ENCODE measurements at places on chromosomes 3 and 15. TPM values are rescaled to one million over a fixed set of nuclear protein-coding genes. Genes with fewer than 3 reads are reported as not detected.

DNA sequence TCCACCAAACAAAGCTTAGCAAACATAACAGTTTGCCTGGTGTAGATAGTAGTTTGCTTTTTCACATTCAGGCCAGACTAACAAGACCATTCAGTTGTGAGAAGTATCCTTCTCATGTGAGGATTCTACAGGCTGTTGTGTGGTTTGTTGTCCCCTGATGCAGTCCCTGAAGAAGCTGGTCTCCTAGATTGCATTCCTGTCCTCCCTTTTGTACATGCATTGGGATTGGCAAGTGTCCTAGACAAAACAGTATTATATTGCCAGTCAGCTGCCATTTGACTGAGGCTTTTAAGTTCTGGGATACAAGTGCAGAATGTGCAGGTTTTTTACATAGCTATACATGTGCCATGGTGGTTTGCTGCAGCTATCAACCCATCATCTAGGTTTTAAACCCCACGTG lies 362.0 kb upstream of the IL12A start:
- no peak overlapping the region for H3K4me3 ChIP-seq
- no peaks in the 10 kb centered on the region for H3K27me3 ChIP-seq
- peaks cover 5% of the 10 kb centered on the region for H3K4me1 ChIP-seq
- no peak overlapping the region for H3K27ac ChIP-seq

Gene MTHFS
- 36.9 TPM for total RNA-seq

GRCh38 chr15:98787194-98787593 lies 138.9 kb downstream of the IGF1R start:
- H3K4me3 ChIP-seq = no peak overlapping the region
- no peaks in the 10 kb centered on the region for H3K36me3 ChIP-seq
- DNase-seq = no peak

- no peaks in the 10 kb centered on the region for H3K36me3 ChIP-seq
- no peak for DNase-seq
- H3K4me3 ChIP-seq = no peak overlapping the region
- no peak overlapping the region for H3K27ac ChIP-seq
Observed at GRCh38 chr3:161051856-161052255, 53.3 kb downstream of the B3GALNT1 start.

- no peak overlapping the region for H3K27ac ChIP-seq
- no peaks in the 10 kb centered on the region for H3K27me3 ChIP-seq
- H3K4me3 ChIP-seq = no peak overlapping the region
Observed at GRCh38 chr3:194223951-194224350, 88.0 kb downstream of the HES1 start.

- no peaks in the 10 kb centered on the region for H3K27me3 ChIP-seq
- no peak overlapping the region for H3K4me3 ChIP-seq
- H3K36me3 ChIP-seq = peaks cover 3% of the 10 kb centered on the region
- no peak overlapping the region for H3K27ac ChIP-seq
- H3K4me1 ChIP-seq = no peaks in the 10 kb centered on the region
Observed at GRCh38 chr15:98085003-98085639, 124.6 kb downstream of the ARRDC4 start.

Gene LDHAL6B
- total RNA-seq = not detected

DNA sequence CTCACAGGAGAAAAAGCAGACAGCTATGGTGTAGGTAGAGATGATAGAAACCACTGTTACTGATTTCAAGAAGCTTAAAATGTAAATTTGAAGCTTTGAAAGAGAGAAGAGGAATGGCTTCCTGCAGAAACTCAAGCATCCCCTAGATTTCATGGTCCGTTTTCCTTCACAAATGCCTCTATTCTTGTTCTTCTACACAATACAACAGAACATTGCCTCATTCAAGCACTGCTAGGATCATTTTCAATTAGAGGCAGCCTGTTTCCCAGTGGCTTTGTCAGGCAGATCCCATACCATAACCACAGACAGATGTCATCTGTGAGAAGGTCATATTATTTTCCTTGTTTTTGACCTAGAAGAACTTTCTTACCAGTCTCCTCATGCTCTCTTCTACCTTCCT lies 77.9 kb upstream of the SPRED1 start:
- DNase-seq = no peak
- no peak overlapping the region for H3K4me3 ChIP-seq
- no peaks in the 10 kb centered on the region for H3K36me3 ChIP-seq
- no peaks in the 10 kb centered on the region for H3K27me3 ChIP-seq

DNA sequence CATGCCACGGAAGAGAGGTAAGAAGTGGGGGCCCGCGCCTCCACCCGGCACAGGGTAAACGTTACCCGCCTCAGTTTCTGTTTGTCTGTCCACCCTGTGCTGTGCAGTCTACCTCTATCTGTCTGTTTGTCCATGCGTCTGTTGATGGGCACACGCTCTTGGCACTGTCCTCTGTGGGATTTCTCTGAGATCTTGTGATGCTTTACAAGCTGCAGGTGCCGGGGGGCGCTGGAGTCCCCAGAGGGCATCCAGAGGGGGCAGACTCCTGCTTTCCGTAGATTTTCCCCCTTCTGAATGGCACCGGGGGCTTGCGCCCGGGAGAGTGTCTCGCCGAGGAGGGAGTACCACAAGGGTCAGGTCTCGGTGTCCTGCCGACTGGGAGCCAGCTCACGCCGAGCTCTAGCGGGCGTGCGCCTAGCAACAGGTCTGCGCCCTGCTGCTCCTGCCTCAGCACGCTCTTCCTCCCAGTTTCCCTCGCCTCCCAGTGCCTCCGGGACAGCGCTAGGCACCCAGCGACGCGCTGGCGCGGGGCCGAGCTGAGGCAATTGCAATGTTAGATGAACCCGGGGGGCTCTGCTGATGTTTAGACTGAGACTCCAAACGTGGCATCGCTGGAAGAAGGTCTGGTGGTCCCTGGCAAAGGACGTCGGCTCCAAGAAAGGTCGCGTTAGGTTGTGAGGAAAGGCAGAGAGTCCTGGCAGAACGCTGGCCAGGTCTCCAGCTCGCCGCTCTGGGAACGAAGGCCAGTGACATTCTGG lies 667 bp downstream of the CEMIP start:
- H3K4me3 ChIP-seq = peak overlapping the region; percentile 62
- no peaks in the 10 kb centered on the region for H3K4me1 ChIP-seq
- peaks cover 8% of the 10 kb centered on the region for H3K27me3 ChIP-seq
- DNase-seq = peak; percentile 54
- H3K27ac ChIP-seq = no peak overlapping the region

- H3K36me3 ChIP-seq = no peaks in the 10 kb centered on the region
- H3K27me3 ChIP-seq = no peaks in the 10 kb centered on the region
- H3K4me3 ChIP-seq = no peak overlapping the region
- no peak overlapping the region for H3K27ac ChIP-seq
Observed at GRCh38 chr3:100864471-100865250, 128.6 kb downstream of the ABI3BP start.

Gene STXBP5L
- total RNA-seq = 4.7 TPM

GRCh38 chr3:180646187-180646790 lies 33.0 kb downstream of the CCDC39 start:
- H3K36me3 ChIP-seq = no peaks in the 10 kb centered on the region
- no peaks in the 10 kb centered on the region for H3K4me1 ChIP-seq
- H3K27me3 ChIP-seq = no peaks in the 10 kb centered on the region
- H3K27ac ChIP-seq = no peak overlapping the region
- no peak for DNase-seq
- no peak overlapping the region for H3K4me3 ChIP-seq

Gene CHRM5
- total RNA-seq = not detected

GRCh38 chr3:155757577-155757976 lies 12.7 kb upstream of the PLCH1 start:
- no peaks in the 10 kb centered on the region for H3K36me3 ChIP-seq
- no peaks in the 10 kb centered on the region for H3K4me1 ChIP-seq
- no peak overlapping the region for H3K4me3 ChIP-seq
- H3K27ac ChIP-seq = no peak overlapping the region
- no peaks in the 10 kb centered on the region for H3K27me3 ChIP-seq

DNA sequence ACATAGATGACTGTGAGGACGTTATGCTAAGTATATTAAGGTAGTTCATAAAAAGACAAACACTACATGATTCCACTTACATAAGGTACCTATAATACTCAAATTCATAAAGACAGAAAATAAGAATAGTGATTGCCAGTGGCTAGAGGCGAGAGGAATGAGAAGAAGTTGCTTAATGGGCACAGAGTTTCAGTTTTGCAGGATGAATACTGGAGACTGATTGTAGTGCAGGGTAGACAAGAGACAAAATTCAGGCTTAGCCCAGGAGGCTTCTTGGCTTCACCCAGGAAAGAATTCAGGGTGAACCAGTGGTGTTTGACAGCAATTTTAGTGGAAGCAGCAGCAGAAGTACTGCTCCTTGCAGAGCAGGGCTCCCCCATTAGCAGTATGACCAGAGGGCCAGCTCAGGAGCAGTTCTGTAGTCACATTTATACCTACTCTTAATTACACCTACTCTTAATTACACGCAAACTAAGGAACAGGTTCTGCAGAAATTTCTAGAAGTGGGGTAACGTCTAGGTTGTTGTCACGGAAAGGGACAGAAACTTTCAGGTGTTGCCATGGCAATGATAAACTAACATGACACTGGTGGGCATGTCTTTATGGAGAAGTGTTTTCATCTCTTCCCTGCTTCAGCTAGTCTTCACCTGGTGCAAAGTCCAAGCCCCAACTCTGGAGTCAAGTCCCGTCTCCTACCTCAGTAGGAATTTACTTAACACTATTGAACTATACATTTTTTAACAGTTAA lies 55.2 kb downstream of the TBL1XR1 start:
- no peaks in the 10 kb centered on the region for H3K4me1 ChIP-seq
- no peak overlapping the region for H3K4me3 ChIP-seq
- no peak for DNase-seq
- H3K27ac ChIP-seq = no peak overlapping the region

DNA sequence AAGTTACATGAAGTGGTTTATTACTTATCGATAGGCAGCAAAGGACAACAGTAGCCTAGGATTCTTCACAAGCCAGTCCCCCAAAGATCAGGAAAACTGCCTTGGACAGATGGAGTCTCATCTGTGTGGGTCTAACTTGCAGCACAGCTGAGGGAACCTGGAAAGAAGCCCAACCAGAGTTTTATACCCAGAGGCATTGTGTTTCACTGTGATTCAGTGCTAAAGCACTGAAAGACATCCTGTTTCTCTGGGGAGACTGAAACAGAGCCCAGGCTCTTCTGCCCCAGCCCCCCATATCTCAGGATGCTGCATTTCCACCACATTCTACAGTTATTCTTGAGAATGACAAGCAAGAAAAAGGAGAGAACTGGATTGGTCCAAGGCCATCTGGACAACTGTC lies 48.2 kb upstream of the PYDC2 start:
- no peak overlapping the region for H3K4me3 ChIP-seq
- no peaks in the 10 kb centered on the region for H3K4me1 ChIP-seq
- DNase-seq = no peak
- no peak overlapping the region for H3K27ac ChIP-seq
- no peaks in the 10 kb centered on the region for H3K27me3 ChIP-seq

DNA sequence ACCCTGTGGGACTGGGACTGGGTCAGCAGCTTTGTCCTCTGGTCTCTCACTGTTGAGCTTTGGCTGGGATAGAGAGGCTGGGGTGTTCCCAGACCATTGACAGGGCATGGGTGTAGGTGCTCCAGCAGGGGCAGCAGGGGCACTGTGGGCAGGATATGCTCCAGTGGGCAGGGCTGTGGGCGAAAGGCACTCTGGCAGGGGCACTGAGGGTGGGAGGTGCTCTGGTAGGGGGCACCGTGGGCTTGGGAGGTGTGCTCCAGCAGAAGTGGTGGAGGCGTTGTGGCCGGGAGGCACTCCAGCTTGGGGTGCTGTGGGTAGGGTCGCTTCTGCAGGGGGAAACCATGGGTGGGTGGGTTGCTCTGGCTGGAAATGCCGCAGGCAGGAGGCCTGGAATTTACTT lies 62.1 kb downstream of the LRRC49 start:
- H3K27ac ChIP-seq = no peak overlapping the region
- DNase-seq = no peak
- H3K4me1 ChIP-seq = no peaks in the 10 kb centered on the region
- H3K4me3 ChIP-seq = no peak overlapping the region

DNA sequence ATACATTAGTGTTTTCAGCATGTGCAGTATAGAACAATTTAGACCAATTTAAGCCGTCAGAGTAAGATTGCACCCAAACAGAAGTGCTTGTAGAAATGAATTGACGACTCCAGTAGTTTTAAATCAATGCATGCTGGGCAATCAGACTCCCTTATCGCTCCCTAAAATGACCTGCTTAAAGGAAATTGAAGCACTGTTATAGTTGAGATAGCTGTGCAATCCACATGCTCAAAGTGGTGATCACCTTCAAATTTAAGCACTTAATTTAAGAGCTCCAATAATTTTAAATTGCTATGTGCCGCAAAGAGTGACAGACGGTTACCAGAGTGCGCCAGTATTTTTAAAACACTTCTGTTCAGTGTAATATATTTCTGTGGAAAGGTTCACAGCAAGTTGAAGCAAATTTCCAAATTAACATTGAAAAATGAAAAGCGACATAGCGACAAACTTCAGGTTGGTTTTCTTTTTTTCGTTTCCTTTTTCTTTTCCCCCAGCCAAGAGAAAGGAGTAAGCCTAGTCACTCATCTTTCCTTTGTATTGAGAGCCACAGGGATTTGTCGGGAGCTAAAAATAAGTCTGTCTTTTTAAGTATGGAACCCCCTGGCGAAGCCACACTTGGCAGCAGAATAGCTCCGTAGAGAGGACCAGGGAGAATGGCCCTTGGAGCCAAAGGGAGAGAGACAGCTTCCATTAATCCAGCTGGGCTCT lies 436.4 kb upstream of the RBMS3 start:
- H3K27me3 ChIP-seq = no peaks in the 10 kb centered on the region
- no peak overlapping the region for H3K27ac ChIP-seq
- H3K4me3 ChIP-seq = no peak overlapping the region
- no peak for DNase-seq

GRCh38 chr15:74780523-74781430 lies 1.1 kb upstream of the CSK start:
- no peak overlapping the region for H3K27ac ChIP-seq
- H3K27me3 ChIP-seq = peaks cover 4% of the 10 kb centered on the region
- H3K4me1 ChIP-seq = no peaks in the 10 kb centered on the region
- peak overlapping the region; percentile 70 for H3K4me3 ChIP-seq
- DNase-seq = no peak

- no peak overlapping the region for H3K4me3 ChIP-seq
- H3K36me3 ChIP-seq = no peaks in the 10 kb centered on the region
- no peaks in the 10 kb centered on the region for H3K27me3 ChIP-seq
- no peaks in the 10 kb centered on the region for H3K4me1 ChIP-seq
- no peak for DNase-seq
Observed at GRCh38 chr3:84292128-84292527, 666.7 kb upstream of the CADM2 start.

Gene CTXN2
- total RNA-seq = 0.11 TPM

Gene UCN2
- 0.68 TPM for total RNA-seq

GRCh38 chr3:155019575-155019974 lies 60.5 kb upstream of the MME start:
- H3K27me3 ChIP-seq = no peaks in the 10 kb centered on the region
- no peak overlapping the region for H3K4me3 ChIP-seq
- peaks cover 2% of the 10 kb centered on the region for H3K4me1 ChIP-seq
- no peak overlapping the region for H3K27ac ChIP-seq

Measured in H9 (cell line).